Endodermal cell (in vitro differentiated cells): ENCODE measurements at places on chromosomes 4 and X. TPM values are rescaled to one million over a fixed set of nuclear protein-coding genes. Genes with fewer than 3 reads are reported as not detected.

DNA sequence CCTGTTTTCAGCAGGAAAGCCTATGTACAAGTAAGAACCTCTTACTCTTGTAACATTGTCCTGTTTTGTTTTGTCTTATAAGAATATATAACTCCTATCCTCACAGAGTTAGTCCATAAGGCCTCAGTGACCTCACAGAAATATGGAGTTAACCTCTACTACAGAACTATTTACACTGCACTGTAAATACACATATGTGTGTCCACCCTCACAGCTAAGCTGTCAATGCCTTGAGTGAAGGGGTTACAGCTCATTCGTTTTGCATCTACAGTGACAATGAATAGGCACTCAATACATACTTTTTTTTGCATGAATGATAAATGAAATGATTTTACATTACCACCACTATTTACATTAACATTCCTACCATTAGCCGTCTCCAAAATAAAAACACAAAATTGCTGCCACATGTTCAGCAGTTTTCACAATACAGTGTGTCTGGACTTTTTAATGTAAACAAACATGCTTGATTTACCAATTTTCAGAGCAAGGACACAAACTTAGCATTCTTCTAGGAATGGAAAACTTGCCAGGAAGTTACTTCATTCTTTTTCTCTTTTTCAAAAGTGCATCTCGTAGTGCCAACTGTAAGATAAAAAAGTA lies 9.5 kb upstream of the NAAA start:
- no peak overlapping the region for H3K27ac ChIP-seq
- H3K27me3 ChIP-seq: no peaks in the 10 kb centered on the region
- H3K36me3 ChIP-seq: peaks cover 88% of the 10 kb centered on the region
- no peaks in the 10 kb centered on the region for H3K4me1 ChIP-seq

DNA sequence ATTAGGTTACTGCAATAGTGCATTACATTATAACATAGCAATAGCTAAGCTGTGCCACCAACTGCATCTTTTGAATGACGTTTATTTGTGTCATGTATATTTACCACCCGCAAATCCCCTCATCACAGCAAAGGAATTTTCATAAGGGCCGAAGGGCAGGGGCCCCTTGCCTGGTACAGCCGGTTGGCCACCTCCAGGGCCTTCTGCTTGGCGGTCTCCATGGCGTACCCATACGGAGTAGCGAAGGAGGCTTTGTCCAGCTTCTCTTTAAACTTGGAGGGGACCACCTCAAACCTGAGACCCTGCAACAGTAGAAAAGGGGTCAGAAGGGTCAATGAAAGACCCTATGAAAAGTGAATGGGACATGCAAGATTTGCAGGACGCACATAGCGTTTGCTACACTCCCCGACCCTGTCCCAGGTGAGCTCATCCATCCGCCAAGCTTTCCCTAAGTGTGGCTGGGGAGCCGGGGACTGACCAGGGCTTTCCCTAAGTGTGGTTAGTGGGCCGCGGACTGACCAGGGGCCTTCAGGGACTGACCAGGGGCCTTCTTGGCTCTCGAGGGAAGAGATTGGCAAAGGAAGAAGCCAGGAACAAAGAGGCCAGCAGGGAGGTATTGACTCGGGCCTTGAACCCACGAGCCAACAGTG lies 10.6 kb downstream of the ASMTL start:
- H3K36me3 ChIP-seq: peaks cover 32% of the 10 kb centered on the region
- H3K4me1 ChIP-seq: no peaks in the 10 kb centered on the region
- no peaks in the 10 kb centered on the region for H3K27me3 ChIP-seq
- DNase-seq: peak; percentile 30

DNA sequence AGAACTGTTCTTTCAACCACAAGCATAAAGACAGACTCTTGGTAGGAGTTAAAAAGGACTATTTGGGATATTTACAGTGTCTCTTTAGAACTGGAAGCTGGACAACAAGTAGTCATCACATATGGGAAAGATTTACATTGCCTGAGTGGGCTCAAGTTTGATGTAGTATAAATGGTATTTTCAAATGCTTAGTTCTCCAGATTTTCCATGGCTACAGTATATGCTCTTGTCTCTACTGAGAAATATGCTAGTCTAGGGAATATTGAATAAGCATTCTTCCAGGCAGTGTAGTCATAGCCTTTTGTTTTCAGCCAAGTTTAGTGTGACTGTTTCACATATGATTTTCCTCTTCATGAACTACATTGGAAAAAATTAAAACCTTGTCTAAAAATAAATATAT lies 315.6 kb downstream of the ARHGAP24 start:
- no peak for DNase-seq
- no peak overlapping the region for H3K4me3 ChIP-seq
- H3K27ac ChIP-seq: no peak overlapping the region
- H3K27me3 ChIP-seq: no peaks in the 10 kb centered on the region
- H3K4me1 ChIP-seq: no peaks in the 10 kb centered on the region

DNA sequence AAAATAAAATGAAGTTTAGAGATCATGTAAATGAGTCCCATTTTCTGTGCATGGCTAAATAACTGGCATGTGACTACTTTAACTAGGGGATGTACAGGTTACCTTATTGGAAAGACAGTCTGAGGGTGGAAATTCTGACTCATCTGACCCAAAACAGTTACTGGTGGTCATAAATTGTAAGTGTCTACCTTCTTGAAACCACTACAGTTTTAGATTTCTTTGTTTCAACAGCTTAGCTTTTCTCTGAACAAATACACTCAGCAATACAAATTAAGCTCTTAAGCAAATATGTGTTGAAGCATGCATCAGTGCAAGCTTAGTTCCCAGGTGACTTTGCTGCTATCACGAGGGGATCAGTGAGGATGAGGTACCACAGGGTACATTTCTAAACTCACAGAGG lies 60.7 kb upstream of the PGM2 start:
- no peaks in the 10 kb centered on the region for H3K27me3 ChIP-seq
- no peaks in the 10 kb centered on the region for H3K36me3 ChIP-seq
- no peak overlapping the region for H3K27ac ChIP-seq

DNA sequence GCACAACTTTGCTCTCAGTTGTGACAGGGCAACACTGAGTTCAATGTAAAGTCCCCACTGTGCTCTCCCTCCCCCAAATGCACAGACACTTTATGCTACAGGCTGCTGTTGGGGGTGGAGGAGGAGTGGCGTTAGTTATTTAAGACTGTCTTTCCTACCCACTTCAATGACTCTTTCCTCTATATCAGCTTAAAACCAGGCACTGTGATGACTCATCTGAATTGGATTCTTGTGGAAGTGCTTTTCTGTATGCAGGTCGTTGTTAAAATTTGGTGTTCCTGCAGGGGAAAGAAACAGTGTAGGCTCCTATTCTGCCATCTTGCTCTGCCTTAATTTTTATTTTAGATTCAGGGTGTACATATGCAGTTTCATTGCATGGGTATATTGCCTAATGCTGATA lies 1157.2 kb upstream of the ADGRL3 start:
- H3K4me3 ChIP-seq: no peak overlapping the region
- H3K4me1 ChIP-seq: no peaks in the 10 kb centered on the region
- no peak for DNase-seq
- H3K27ac ChIP-seq: no peak overlapping the region

ZNF518B gene
- 19.5 to 47.0 TPM (median 46.4 TPM) in 3 replicates for total RNA-seq

SLC38A5 gene
- total RNA-seq: 22.4 to 31.1 TPM (median 30.8 TPM) in 3 replicates

ZMYM3 gene
- total RNA-seq: 91.8 to 123 TPM (median 93.0 TPM) in 3 replicates

C4orf50 gene
- 1.2 and 1.6 TPM in 2 replicates for total RNA-seq
